ENCODE measurements at places on chromosomes 7 and 10.
A peak's percentile ranks its signal among the peaks of the same experiment; 100 is the strongest.

DNA sequence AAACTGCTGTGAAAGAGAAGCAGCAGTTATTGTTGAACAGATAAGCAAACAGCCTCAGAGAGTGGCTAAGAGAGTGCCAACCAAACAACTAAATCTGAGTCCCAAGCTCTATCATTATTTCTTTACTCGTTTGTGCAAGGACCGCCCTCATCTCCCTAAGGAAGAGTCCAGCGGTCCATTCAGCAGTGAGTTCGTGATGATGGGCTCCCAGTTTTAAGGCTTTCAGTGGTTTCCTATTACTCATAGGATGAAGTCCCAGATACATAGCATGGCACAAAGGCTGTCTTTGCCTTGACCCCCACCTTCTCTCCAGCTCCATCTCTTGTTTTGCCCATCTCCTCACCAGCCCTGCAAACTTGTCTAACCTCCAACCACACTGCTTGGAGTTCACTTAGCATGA, 24.3 kb upstream of the PDE1C start:
- DNase-seq, result no peak

- DNase-seq, result no peak
These were observed 4.2 kb downstream of the KCNMA1 start for GRCh38 chr10:77633376-77633775.

DNA sequence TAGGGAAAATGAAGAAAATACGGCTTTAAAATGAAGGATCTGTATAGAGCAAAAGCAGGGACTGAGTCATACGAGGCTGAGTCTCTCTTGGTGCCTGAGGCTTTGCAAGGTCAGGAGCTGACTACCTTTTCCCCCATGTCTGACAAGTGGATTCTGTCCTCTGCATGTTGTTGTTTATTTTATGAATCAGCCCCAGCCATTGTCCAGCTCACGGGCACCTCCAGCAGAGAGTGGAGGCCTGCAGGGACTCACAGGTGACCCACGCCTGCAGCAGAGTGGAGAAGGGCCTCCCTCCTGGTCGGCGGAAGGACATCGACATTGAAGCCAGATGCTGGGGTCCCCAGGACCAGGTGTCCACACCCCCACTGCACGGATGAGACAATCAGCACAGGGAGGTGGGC, 233.9 kb downstream of the WDR37 start:
- DNase-seq, result no peak

DNA sequence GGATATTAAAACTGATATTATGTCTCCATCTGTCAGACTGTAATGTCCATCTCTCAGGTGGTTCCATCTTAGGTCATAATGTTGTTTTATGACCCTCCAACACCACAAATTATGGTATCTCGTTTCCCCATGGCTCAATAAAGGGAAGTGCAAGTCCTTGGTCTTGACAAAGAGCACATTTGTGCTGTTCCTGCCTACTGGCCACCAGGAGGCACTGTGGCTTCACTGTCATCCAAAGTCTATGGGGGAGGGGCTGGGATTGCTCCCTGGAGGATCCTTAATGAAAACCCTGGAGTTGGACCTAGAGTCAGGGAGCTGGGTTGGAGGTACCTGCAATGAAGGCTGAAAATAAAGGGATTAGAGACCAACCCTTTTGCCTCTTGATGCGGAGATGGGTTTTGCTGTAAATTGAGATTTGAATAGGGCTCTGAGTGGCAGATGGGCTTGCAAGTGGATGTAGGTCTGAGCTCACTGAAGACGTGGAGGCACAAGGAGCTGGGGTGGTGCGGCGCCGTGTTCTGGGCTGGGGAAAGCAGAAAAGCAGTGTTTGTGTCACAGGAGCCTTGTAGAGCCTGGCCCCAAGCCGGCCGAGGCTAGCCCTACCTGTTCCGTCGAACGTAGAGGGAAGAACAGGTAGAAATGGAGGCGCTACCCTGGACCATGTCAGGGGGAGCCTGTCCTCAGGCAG, 180.5 kb upstream of the PRSS58 start:
- DNase-seq, result peak; percentile 24

DNA sequence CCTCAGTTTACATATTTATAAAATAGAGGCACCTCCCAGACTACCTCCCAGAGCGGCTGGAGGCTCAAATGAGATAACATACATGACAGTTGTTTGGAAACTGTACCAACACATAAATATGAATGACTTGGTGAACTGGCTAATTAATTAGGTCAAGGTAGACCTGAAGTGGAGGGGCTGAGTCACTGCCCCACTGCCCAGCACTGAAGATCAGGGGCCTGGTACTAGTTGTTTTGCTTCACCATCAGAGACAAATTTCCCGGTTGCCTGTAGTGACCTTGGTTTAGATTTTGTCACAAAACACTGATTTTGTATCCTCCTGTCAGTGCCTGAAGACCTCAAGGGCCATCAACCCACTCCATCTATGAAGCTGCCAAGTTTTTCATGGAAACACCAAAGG, 41.8 kb downstream of the JAZF1 start:
- DNase-seq, result no peak

DNA sequence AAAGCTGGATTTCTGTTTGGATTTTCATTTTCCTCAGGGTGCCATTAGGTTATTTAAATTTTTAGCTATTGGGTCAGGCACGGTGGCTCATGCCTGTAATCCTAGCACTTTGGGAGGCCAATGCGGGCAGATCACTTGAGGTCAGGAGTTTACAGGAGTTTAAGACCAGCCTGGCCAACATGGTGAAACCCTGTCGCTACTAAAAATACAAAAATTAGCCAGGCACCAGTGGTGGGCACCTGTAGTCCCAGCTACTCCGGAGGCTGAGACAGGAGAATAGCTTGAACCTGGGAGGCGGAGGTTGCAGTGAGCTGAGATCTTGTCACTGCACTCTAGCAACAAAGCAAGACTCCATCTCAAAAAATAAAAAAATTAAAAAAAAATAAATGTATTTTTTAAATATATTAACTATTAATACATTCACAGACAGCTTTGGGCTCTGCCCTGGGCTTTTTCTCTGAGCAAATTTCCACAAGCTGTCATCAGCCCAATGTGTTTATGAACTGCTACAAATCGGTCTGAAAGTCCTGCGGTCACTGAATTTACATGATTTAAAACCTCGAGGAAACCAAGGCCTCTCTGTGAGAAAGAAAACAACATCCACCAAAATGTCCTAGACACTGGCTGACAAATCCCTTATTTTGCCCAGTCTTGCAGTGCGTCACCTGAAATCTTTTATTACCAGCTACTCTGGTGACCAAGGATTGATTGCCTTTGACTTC, 19.2 kb upstream of the PLEKHS1 start:
- DNase-seq, result no peak

DNA sequence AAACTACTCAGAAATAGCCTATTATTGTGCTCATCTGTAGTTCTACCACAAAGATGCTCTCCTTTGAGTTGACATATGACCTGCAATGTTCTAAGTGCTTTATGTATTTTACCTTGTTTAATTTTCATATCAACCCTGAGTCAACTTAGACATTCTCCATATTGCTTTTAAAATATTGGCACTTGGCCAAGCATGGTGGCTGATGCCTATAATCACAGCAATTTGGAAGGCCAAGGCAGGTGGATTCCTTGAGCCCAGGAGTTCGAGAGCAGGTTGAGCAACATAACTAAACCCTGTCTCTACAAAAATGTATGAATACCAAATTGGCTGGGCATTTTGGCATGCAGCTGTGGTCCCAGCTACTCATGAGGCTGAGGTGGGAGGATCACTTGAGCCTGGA, 50.6 kb downstream of the PRKG1 start:
- DNase-seq, result no peak

DNA sequence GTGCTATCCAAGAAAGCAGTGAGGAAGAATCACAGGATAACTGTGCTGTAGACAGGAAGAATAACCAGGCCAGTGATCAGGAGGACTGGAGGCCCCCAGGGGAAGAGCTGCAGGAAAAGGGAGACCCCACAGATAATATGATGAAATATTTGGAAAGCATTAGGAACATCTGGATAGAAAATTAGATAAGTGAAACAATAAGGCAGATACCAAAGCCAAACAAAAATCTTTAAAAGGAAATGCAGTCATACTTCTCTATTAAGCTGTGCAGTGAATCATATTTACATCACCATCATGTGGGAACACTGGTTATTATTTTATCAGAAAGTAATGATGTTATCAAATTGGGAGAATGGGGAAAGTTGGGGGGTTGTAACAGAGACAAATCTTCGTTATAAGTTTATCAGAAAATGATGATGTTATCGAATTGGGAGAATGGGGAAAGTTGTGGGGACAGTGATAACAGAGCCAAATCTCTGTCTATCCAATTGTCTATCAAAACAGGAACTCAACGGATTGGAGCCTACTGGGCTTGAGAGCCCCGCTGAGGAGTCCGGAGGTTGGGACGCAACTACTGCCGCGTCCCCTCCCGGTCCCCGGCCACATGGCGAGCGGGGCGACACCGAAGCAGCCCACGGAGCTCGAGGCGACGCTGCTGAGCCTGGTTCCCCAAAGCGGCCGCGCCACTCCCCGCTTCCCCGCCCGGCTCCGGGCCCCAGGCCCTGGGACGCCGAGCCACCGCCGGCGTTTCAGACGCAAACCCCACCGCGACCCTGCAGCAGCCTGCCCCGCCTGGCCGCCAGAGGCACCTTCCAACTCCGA, 14.0 kb upstream of the RALA start:
- DNase-seq, result no peak

DNA sequence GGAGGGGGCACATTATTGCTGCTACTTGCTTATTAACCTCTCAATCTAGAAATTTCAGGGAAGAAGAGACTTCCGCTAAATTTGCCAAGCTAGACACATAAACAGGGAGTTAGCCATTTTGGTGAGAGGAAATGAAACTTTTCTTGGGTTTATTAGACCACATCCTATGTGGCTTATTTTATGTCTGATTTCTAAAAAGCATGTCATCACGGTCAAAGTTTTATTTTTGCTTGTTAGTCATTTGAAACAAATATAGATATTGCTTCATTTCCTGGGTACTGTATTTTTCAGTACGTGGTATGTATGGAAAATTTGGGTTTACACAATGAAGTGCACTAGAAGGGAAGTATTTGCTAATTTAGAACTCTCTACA, 144.1 kb downstream of the TCF7L2 start:
- DNase-seq, result peak; percentile 44

DNA sequence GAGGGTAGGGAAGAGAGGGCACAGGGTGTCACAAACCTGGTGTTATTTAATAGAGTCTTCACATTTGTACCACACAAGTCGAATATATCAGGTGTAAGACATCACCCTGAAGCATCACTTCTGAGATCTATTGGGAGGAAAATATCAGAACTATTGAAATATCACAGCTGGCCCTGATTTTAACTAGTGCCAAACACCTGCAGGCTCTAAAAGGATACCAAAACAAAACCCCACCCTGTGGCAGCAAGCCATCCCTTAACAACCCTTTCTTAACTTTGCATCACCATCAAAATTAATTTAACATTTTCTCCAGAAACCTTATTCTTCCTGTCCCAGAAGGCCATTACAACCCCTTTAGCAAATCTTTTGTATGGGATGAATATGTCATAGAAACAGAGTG, 365.4 kb downstream of the SUGCT start:
- DNase-seq, result no peak

DNA sequence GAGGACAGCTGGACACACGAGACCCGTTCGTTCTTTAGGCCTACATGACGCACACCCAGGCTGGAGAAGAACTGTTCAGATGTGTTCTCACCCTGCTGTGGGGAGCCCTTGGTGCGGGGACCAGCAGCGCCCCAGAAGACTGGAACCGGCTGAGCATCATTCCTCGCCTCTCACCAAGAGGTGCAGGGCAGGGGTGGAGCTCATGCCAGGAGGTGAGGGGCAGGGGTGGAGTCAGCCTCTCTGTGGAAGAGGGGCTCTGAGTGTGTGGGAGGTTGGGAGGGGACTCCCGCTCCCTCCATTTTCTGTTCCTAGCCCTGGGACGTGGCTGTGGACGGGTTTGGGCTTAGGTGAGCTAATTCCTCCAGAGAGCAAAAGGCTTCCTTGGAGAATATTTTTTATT, 66.0 kb upstream of the SHH start:
- DNase-seq, result no peak

DNA sequence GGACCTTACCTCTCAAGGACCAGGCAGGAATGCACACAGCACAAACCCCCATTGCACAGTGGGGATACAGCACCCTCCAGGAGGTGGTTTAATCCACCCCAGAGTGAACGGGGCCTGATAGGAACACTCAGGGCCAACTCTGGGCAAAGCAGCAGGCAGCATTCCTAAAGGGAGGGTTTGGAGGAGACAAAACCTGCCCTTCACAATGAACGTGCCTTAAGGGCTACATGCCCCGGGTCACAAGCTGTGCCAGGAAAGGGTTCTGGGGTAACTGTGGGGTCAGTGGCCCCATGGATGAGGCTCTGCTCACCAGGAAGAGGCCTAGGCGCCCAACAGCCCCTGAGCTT, 1.1 kb downstream of the GPRIN2 start:
- no peak for DNase-seq

- DNase-seq, result peak; percentile 23
These were observed 118.1 kb downstream of the WDR11 start for GRCh38 chr10:120969219-120969645.
